ENCODE measurements at places on chromosomes 4 and X.

- DNase-seq = no peak
Measured at GRCh38 chr4:61239250-61239649, 39.1 kb downstream of the ADGRL3 start.

GRCh38 chr4:158962393-158962792 lies 140.5 kb upstream of the RAPGEF2 start:
- DNase-seq = no peak

DNA sequence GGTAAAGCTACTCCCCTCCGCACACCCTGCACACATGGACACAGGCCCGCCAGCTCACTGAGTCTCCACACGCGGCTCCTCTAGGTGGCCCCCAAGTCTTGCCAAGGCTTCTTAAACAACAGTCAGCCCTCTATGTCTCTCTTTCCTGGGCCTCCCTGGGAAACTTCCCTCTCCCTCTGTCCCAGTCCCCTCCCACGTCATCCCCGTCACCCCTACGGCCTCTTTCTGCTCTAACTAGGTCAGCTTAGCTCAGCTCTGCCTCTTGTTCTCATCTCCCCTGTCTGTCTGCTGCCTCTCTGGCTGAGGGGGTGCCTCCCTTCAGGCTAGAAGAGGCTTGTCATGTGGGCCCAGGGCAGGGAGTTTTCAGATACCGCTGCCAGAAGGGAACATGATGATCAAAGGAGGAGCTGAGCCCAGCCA lies 38.8 kb downstream of the SEPTIN6 start:
- DNase-seq = no peak

GRCh38 chr4:153476829-153477574 lies 10.8 kb downstream of the TMEM131L start:
- no peak for DNase-seq

DNA sequence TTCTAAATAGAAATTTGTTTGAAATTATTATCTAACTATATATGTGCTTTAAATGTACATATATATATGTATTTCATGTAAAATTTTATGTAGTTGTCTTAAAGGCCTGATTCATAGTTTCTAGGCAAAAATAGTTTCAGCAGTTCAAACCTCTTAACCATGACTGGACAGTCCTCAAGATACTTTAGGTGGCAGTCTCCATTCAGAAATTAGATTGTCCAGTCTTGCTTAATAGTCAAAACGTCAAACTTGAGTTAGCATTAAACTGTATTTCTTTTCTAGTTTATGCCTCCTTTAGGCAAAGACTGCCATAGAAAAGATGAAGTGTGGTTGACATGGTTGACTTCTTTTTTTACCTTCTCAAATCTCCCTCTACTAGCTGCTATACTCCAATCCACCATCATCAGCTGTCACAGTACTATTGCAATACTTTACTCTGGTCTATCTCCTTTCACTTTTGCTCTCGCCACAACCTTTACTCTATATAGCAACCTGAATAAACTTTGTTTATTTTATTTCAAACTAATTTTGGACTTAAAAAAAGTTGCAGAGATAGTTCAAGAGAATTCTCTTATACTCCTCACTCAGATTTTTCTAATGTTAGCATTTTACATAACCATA lies 395.6 kb upstream of the DIPK2B start:
- DNase-seq = no peak

DNA sequence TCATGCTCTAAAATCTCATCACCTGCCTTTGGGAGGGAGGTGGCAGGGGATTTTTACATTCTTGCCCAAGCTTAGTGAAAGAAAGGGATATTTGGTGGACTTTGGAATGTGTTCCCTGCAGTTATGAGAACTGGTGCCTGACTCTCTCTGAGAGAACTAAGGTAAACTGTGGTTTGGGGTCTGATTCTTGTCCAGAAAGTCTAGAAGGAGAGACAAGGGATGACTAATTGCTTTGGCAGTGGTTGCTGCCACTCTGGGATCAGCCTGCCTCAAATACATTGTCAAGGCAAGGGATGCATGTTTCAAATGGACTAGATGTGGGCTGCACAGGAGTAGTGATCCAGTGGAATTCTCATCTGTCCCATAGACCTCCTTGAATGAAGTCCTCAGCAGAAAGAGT lies 115.2 kb downstream of the DDIT4L start:
- no peak for DNase-seq

GRCh38 chr4:147516133-147516532 lies 35.2 kb downstream of the EDNRA start:
- no peak for DNase-seq

DNA sequence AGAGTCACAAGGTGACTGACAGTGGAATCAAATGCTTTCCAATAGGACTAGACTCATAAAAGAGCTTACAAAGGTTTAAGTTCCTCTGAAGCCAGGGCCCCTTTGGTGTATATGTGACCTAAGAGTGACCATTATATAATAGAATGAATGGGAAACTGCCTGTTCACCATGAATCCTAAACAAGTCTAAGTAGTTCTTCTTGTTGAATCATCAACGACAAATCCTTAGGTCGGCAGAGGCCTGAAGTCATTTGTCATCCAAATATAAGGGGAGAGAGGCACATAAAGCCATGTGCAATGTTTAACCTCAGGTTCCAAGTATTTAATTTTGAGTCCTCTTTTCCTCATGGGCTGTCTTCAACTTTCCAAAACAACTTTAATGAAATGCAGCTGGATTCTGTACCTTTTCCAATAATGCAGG lies 122.4 kb downstream of the RASL11B start:
- no peak for DNase-seq

- DNase-seq = no peak
Measured at GRCh38 chr4:149266301-149266700, 549.3 kb downstream of the IQCM start.

DNA sequence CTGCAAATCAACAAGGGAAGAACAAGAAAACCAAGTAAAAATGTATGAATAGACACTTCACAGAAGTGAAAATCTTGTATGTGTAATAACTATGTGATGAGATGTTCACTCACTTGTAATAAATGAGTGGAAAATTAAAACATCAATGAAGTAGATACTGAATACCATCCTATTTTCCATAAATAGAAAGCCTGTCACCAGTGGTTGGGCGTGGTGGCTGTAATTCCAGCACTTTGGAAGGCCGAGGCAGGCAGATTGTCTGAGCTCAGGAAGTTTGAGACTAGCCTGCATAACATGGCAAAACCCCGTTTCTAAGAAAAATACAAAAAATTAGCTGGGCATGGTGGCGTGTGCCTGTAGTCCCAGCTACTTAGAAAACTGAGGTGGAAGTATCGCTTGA lies 53.5 kb upstream of the SOD3 start:
- peak; percentile 34 for DNase-seq

DNA sequence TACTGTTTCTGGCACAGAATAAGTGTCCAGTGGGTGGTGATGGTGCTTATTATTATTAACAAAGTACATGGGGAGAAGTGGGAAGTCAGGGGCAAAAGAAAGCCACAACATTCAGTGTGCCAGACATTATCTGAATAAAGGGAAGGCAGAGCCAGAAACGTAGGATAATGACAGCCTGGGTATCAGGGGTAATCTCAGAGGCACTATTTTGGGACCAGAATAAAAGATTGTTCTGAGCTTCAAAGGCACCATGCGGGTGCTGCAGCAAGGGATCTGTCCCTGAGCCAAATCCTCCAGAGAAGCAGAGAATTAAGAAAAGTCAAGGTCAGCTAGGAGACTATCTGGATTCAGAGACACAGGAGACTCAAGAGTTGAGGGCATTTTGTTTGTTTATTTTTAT lies 328.8 kb upstream of the GATB start:
- no peak for DNase-seq

DNA sequence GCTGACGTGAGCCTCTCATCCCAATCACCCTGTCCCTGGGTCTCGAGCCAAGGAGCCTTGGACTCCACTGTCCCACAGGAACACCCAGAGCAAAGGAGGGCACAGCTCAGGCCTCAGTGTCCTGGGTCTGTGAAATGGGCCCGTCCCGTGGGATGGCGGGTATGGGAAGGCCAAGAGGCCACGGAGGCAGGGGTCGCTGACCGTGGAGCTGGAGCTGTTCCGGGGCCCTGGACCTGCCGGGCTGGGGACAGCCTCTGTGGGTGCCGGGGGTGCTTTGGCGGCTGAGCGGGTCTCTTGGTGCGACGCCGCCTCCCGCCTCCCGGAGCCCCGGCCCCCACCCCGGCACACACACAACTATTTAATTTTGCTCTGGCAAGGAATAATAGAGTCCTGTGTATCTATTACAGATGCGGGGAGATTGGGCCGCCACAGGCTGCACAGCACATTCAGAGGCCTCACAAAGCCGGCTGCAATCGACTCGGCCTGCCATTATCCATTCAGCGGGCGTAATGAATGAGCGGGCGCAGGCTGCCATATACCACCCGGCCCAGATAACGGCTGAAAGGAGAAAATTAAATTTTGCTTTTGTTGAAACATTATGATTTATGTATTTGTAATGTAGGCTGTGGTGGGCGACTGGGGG lies 83.9 kb upstream of the NKX1-1 start:
- DNase-seq = no peak

DNA sequence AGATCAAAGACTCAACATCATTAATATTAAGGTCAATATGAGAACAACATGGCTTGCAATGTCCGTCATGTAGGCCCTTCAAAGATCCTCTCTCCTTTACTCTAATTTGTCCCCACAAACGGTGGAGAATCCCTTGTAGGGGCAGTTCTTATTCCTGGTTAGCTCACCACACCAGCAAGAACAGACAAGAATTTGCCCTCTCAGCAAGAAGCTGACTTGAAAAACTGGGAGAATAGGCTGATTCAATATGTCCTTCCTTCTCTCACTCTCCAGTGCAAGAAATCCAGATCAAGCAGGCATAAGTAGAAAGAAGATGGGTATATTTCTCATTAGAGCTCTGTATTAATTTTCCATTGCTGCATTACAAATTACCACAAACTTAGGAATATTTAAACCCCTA lies 704.2 kb upstream of the SLIT2 start:
- DNase-seq = no peak

DNA sequence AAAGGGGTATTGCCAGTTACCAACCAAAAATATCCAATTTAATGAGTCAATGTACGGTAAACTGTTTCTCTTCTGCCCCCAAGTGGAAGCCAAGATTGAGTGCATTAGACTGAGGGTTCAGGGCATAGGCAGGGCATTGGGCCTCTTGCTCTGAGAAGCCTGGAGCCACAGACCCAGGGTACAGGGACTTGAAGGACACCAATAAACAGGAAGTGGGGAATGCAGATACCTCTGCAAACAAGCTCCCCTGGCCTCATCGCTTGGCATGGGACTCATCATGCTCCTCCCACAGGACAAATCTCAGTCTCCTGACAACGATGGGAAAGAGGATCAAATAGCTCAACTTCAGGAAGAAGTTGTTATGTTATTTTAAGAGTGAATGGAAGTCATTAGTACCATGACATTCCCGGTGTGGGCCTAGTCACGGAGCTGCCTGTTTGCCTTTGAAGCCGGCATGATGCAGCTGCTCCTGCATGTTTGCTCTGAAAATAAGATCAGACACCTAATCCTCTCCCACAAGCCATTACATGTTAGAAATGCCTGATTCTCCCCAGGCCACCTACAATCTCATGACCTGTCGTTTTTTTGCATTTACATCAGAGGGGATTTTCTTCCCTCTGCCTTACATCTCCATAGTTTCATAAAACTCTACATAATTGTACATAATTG lies 224.2 kb downstream of the RCHY1 start:
- peak; percentile 44 for DNase-seq

- DNase-seq = no peak
Measured at GRCh38 chr4:40165916-40166315, 30.9 kb upstream of the RHOH start.

- no peak for DNase-seq
Measured at GRCh38 chrX:13698432-13698831, 9.5 kb downstream of the RAB9A start.

DNA sequence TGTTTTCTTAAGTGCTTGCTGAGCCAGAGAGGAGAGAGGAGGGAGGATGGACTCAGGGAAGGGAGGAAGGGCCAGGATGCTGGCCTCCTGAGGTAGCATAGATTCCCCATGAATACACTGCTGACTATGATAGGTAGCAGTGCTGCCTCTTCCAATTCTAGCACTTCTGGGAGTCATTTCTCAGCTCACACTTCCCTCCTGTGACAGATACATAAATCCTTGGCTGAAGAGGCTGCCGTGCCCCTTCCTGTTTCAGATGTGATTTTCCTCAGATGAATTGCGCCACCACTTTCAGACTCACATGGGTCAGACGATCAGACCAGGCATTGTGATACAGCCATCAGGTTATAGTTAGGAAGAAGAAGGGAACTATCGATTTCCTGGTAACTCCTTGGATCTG lies 22.4 kb downstream of the TSC22D3 start:
- no peak for DNase-seq

- DNase-seq = no peak
Measured at GRCh38 chr4:185512516-185512915, 22.8 kb downstream of the PDLIM3 start.

DNA sequence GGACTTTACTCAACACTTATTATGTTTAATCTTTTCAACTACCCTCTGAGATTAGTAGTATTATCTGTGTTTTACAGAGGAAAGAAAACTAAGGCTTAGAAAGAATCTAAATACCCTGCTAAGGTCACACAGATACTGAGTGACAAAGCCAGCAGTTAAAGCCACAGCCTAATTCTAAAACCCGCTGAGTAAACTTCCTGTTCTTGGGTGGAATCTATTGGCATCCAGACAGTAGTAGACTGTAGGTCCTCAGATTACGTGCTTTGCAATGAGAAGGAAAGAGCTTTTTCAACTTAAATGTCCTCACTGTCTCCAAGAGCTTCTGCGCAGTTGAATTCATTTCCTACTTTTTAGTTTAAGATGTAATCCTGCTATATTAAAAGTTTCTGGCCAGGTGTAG lies 126.0 kb downstream of the TENM3 start:
- no peak for DNase-seq

- DNase-seq = no peak
Measured at GRCh38 chr4:112270640-112271421, 14.9 kb downstream of the TIFA start.

DNA sequence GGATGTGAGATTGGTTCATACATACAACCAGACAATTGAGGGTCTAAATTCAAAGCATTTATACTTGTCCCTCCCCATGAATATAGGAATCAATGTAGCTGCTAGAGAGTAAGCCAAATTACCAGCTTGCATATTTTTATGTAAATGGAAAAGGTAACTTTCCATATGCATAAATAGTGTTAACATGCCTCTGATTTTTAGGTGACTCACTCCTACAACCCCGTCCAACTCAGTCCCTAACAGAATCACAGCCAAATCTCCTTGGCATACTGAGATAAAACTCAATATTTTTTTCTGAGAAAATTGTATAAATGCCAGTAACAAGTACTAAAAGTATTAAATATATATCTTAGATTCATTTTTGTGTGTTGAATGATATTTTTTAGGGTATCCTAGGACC lies 67.2 kb downstream of the INPP4B start:
- DNase-seq = no peak

DNA sequence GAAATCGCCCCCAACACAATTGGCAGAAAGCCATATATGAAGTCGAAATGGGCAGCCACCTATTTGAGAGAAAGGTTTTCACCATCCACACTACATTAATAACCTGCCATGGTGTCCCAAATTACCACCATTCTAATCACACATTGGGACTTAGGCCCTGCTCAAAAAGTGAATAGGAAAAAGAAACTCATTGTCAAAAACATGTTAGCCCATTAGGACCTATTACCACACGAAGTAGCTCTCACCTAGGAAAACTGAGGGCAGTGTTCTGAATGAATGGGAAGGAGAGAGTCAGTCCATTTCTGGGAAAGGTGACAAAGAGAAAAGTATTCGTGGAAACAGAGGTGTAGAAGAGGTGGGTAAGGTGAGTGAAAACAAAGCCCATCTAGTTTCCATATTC lies 60.8 kb downstream of the GPC3 start:
- DNase-seq = no peak
